Endothelial cell (in vitro differentiated cells): ENCODE measurements at places on chromosomes 6 and 20.

DNA sequence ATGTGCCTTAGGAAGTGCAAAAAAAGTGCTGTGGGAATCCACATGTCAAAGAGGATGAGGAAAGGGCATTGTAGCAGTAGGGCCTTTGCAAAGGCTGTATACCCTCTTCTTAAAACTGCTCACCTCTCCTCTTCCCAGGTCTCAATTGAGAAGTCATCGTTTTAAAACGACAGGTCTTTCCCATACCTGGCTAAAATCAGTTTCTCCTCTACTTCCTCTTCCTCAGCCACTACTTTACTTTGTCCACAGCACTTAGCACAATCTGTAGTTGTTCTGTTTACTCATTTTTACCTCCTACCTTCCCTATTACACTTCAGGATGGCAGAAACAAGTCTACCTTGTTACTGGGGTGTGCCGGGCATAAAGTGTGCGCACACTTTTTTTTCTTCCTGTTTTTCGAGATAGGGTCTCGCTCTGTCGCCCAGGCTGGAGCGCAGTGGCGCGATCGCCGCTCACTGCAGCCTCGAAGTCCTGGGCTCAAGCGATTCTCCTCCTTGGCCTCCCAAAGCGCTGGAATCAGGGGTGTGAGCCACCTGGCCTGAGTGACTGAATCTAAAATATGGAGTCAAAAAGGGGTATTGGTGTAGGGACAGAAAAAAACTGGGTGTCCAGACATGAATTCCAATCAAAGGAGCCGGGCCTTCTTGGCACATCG is 9.8 kb upstream of the ELOVL5 start:
- H3K4me3 ChIP-seq: peak overlapping the region; percentile 89
- H3K27me3 ChIP-seq: peaks cover 11% of the 10 kb centered on the region
- peak overlapping the region; percentile 96 for H3K27ac ChIP-seq
- H3K36me3 ChIP-seq: no peaks in the 10 kb centered on the region
- H3K4me1 ChIP-seq: peaks cover 23% of the 10 kb centered on the region

- peaks cover 1% of the 10 kb centered on the region for H3K27me3 ChIP-seq
- H3K27ac ChIP-seq: no peak overlapping the region
- H3K36me3 ChIP-seq: peaks cover 4% of the 10 kb centered on the region
Measured at GRCh38 chr20:5781798-5782750, 31.9 kb downstream of the SHLD1 start.

GRCh38 chr6:155310596-155310995 is 3.7 kb downstream of the TFB1M start:
- no peaks in the 10 kb centered on the region for H3K27me3 ChIP-seq
- no peak for DNase-seq
- peaks cover 18% of the 10 kb centered on the region for H3K36me3 ChIP-seq
- no peak overlapping the region for H3K4me3 ChIP-seq
- peaks cover 3% of the 10 kb centered on the region for H3K4me1 ChIP-seq
- no peak overlapping the region for H3K27ac ChIP-seq

DNA sequence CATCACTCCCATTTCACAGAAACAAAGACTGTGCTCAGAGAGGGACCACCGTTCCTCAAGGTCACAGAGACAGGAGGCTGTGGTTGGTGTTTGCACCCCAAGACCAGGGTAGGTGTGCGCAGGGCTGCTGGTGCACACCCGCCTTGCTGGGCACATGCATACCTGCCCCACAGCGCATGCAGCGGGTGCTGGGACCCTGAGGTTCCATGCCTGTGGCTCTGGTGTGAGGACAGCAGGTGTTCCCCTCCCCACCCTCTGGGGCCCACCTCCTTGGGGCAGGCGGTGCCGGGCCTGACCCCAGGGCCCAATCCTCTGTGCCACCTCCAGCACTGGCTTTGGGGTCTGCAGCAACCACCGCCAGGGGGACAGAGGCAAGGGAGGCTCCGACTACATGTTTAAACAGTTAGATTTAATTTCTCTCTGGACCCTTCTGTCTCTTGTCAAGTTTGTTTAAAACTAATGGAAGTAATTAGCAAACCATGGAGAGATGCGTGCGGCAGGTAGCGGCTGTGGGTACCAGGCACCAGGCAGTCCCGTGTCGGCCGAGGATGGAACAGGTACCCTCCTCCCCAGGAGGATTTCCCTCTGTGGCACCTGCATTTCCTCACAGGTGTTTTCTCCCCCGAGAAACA is 327.8 kb downstream of the TAF4 start:
- no peak overlapping the region for H3K27ac ChIP-seq
- H3K36me3 ChIP-seq: peaks cover 3% of the 10 kb centered on the region
- no peaks in the 10 kb centered on the region for H3K4me1 ChIP-seq
- H3K4me3 ChIP-seq: no peak overlapping the region
- H3K27me3 ChIP-seq: peaks cover 4% of the 10 kb centered on the region

- no peak for DNase-seq
- peaks cover 2% of the 10 kb centered on the region for H3K27me3 ChIP-seq
- no peaks in the 10 kb centered on the region for H3K36me3 ChIP-seq
Measured at GRCh38 chr6:110284855-110285254, 73.3 kb downstream of the METTL24 start.

DNA sequence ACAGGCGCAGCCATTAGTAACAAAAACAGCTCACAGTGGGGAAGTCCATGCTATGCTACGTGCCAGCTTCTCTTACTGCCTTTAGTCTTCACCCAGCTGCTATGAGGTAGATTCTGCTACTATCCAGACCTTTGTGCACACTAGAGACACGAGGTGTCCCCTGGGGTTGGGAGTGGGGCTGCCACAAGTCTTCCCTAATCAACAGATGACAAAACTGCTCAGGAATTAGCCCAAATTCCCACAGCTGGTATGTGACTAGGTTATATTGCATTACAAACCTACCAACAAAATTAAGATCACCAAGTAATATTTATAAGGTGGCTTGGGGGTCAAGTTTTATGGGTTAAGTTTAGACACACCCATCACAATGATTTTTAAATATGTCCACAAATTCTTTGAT is 63.3 kb downstream of the PSMB1 start:
- H3K4me3 ChIP-seq: no peak overlapping the region
- H3K4me1 ChIP-seq: no peaks in the 10 kb centered on the region
- no peaks in the 10 kb centered on the region for H3K36me3 ChIP-seq
- no peak for DNase-seq

DNA sequence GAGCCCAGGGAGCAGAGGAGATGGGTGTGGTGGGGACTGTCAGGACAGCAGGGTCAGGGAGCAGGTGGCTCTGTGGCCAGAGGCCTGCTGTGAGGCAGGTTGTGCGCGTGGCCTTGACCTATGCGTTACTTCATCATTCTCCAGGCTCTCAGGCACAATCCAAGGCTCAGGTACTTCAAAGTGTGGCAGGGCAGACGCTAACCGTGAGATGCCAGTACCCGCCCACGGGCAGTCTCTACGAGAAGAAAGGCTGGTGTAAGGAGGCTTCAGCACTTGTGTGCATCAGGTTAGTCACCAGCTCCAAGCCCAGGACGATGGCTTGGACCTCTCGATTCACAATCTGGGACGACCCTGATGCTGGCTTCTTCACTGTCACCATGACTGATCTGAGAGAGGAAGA is 535 bp downstream of the NCR2 start:
- no peaks in the 10 kb centered on the region for H3K4me1 ChIP-seq
- peaks cover 14% of the 10 kb centered on the region for H3K27me3 ChIP-seq

GRCh38 chr20:36677422-36677771 is 31.4 kb upstream of the SLA2 start:
- peak overlapping the region; percentile 79 for H3K4me3 ChIP-seq
- H3K27me3 ChIP-seq: no peaks in the 10 kb centered on the region
- DNase-seq: no peak
- H3K36me3 ChIP-seq: peaks cover 13% of the 10 kb centered on the region
- no peaks in the 10 kb centered on the region for H3K4me1 ChIP-seq
